Activated T-helper 1 cell treated with anti-CD3 and anti-CD28 coated beads, Interleukin-12 subunit alpha, Interleukin-12 subunit beta, Interleukin-2, Interleukin-4 antibody, amounts not matched to agents 30 ng/mL and 10 ng/mL and 1 ng/mL, durations not matched to agents 14 hours and 24 hours and 36 hours (primary cell): ENCODE measurements at places on chromosomes 7 and 10.

DNA sequence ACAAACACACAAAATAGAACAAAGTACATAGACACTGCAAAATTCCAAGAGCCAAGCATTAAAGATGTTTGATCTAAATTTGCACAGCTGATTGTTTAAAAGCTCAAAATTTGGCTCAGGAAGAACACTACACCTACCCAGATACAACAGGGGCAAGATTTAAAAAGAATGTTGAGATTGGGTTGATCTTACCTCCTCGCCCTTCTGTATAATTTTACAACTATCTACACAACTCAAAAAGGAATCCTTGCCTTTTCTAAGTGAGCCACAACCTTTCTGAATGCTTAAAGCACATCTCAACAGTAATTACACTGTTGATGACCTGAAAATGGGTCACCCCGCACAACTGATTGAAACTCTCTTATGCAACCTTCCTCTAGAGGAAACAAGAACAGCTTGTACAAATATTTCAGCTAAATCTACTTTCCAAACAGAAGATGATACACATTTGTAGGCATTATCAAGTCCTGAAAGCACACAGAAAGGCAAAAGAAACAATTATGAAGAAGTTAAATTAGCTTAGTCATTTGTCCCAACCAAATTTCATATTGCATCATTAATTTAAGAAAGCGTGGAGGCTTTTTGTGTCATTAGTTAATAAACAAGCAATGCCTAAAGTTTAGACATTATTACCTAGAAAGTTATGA lies 75.5 kb downstream of the UBE2H start:
- no peak overlapping the region for H3K27ac ChIP-seq
- no peaks in the 10 kb centered on the region for H3K27me3 ChIP-seq
- no peak for DNase-seq
- H3K4me3 ChIP-seq = no peak overlapping the region
- H3K4me1 ChIP-seq = peaks cover 29% of the 10 kb centered on the region
- peaks cover 27% of the 10 kb centered on the region for H3K36me3 ChIP-seq

DNA sequence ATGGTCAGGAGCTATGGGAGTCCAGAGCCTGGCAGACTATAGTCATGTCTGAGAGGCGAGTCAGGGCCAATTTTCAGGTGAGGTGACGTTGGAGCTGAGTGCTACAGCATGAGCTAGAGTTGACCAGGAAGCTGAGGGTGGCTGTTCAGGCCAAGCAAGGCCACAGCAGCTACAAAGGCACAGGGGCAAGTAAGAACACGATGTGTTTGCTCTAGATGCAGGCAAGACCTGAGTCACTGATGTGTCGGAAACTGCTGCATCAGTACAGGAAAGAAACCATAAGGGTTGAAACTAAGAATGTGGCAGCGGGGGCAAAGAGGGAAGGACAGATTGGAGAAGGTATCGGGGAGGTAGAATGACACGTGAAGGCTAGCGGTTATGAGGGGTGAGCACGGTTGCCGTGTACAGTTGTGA lies 11.8 kb upstream of the RRP12 start:
- H3K36me3 ChIP-seq = peaks cover 3% of the 10 kb centered on the region
- peak; percentile 52 for DNase-seq
- no peaks in the 10 kb centered on the region for H3K27me3 ChIP-seq
- peak overlapping the region; percentile 47 for H3K4me3 ChIP-seq
- peaks cover 55% of the 10 kb centered on the region for H3K4me1 ChIP-seq

DNA sequence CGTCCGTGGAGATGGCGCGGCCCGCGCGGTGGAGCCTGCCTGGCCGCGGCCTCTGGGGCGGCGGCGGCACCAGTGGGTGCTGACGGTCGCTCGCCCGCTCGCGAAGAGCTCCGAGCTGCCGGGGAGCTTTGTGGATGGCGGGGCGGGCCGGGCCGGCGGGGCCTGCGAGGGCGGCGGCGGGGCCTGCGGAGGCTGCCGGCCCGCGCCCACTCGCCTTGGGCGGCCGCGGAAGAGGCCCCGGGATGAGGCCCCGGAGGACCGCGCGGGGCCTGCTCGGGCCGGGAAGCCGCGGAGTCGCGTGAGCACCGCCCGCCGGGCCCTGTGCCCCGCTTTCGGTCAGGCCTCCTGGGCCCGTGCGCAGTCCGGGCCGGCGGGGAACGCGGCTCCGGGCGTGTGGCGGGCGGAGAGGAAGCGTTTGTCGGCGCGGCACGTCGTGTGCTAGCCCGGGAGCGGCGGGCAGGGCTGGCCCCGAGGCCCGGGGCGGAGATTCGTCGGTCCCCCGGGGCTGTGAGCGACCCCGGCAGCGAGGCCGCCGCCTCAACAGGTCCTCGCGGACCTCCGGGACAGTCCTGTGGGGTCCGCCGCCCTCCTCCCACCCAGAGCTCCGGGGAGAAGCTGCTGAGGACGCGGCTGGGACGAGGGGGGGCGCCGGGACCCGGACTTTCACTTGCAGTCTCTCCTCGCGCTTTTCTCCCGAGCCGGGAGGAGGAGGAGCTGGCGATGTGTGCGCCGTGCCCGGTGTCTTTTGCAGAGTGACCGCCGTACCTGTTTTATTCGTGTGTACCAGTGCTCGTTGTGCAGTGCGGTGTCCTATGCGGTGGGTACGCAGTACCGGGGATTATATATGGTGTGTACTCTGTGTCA lies 578 bp downstream of the ZMYND11 start:
- H3K27ac ChIP-seq = peak overlapping the region; percentile 86
- peak; percentile 56 for DNase-seq
- H3K27me3 ChIP-seq = peaks cover 13% of the 10 kb centered on the region

GRCh38 chr7:155882596-155882995 lies 70.3 kb upstream of the SHH start:
- no peak overlapping the region for H3K4me3 ChIP-seq
- H3K36me3 ChIP-seq = no peaks in the 10 kb centered on the region
- H3K27me3 ChIP-seq = peaks cover 4% of the 10 kb centered on the region
- H3K4me1 ChIP-seq = no peaks in the 10 kb centered on the region
- DNase-seq = no peak

DNA sequence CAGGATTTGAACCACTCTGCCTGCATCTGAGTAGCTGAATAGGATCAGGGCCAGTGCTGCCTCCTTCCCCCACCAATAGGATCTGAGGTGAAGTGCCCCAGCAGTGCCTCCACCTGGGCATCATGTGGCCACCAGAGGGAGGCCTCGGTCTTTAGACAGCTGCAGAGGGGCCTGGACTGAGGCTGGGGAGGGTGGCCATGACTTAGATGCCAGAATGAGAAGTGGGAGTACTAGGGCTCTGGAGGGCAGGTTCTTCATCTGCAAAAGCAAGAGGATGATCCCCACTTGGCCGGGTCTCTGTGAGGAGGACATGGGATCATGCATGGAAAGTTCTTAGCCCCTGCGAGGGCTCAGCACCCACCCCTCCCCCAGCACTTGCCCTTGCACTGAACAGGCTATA lies 56.9 kb downstream of the NEUROG3 start:
- H3K4me1 ChIP-seq = no peaks in the 10 kb centered on the region
- peaks cover 34% of the 10 kb centered on the region for H3K27me3 ChIP-seq
- no peak overlapping the region for H3K4me3 ChIP-seq
- H3K36me3 ChIP-seq = no peaks in the 10 kb centered on the region
- no peak overlapping the region for H3K27ac ChIP-seq

GRCh38 chr7:106045139-106045538 lies 67.0 kb downstream of the SYPL1 start:
- no peak for DNase-seq
- peaks cover 15% of the 10 kb centered on the region for H3K4me1 ChIP-seq
- H3K27me3 ChIP-seq = peaks cover 20% of the 10 kb centered on the region
- no peak overlapping the region for H3K27ac ChIP-seq
- H3K4me3 ChIP-seq = no peak overlapping the region

GRCh38 chr7:107162475-107162874 lies 6.3 kb upstream of the HBP1 start:
- H3K4me3 ChIP-seq = no peak overlapping the region
- H3K36me3 ChIP-seq = no peaks in the 10 kb centered on the region
- H3K27me3 ChIP-seq = peaks cover 19% of the 10 kb centered on the region
- H3K27ac ChIP-seq = no peak overlapping the region
- H3K4me1 ChIP-seq = peaks cover 4% of the 10 kb centered on the region

GRCh38 chr7:30994206-30995100 lies 30.7 kb downstream of the GHRHR start:
- DNase-seq = no peak
- H3K36me3 ChIP-seq = no peaks in the 10 kb centered on the region
- no peak overlapping the region for H3K27ac ChIP-seq
- H3K4me3 ChIP-seq = no peak overlapping the region
- H3K27me3 ChIP-seq = no peaks in the 10 kb centered on the region

- no peaks in the 10 kb centered on the region for H3K4me1 ChIP-seq
- H3K36me3 ChIP-seq = peaks cover 5% of the 10 kb centered on the region
- no peaks in the 10 kb centered on the region for H3K27me3 ChIP-seq
- DNase-seq = no peak
Observed at GRCh38 chr10:132774181-132774901, 11.6 kb downstream of the NKX6-2 start.

DNA sequence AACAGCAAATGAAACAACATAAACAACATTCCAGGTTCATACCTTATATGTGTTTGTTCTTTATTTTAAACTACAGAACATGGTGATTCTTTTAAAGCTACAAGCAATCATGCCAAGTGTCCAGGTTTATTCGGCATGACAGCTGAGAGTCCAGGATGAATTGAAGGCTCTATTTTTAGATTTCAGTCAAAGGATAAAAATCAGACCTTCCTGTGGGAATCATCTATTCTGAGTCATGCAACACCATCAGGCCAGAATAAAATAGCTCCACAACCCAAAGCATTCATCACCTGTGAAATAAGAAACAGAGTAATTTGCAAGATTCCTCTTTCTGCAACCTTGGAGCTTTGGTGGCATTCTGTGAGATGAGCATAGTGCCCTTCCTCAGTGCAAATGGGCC lies 292.4 kb upstream of the MYO3A start:
- H3K36me3 ChIP-seq = no peaks in the 10 kb centered on the region
- no peaks in the 10 kb centered on the region for H3K4me1 ChIP-seq
- H3K27ac ChIP-seq = no peak overlapping the region
- no peak for DNase-seq

DNA sequence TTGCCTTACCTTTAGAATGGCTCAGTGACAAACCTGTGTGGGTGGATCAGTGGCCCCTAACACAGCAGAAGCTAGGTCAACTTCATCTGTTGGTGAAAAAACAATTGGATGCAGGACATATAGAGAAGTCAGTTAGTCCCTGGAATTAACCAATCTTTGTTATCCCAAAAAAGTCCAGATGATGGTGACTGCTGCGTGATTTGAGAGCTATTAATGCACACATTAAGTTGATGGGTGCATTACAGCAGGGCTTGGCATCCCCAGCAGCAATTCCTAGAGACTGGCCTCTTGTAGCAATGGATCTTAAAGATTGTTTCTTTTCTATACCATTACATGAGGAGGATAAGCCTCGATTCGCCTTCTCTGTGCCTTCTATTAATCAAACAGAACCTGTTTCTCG lies 33.3 kb downstream of the OR13A1 start:
- no peak for DNase-seq
- no peaks in the 10 kb centered on the region for H3K36me3 ChIP-seq
- H3K27me3 ChIP-seq = peaks cover 22% of the 10 kb centered on the region
- H3K27ac ChIP-seq = no peak overlapping the region
- H3K4me1 ChIP-seq = no peaks in the 10 kb centered on the region

GRCh38 chr7:149125189-149125862 lies 798 bp downstream of the ZNF425 start:
- peaks cover 28% of the 10 kb centered on the region for H3K4me1 ChIP-seq
- H3K36me3 ChIP-seq = peaks cover 12% of the 10 kb centered on the region
- H3K27me3 ChIP-seq = peaks cover under 1% of the 10 kb centered on the region
- DNase-seq = no peak
- peak overlapping the region; percentile 100 for H3K4me3 ChIP-seq
- peak overlapping the region; percentile 100 for H3K27ac ChIP-seq

DNA sequence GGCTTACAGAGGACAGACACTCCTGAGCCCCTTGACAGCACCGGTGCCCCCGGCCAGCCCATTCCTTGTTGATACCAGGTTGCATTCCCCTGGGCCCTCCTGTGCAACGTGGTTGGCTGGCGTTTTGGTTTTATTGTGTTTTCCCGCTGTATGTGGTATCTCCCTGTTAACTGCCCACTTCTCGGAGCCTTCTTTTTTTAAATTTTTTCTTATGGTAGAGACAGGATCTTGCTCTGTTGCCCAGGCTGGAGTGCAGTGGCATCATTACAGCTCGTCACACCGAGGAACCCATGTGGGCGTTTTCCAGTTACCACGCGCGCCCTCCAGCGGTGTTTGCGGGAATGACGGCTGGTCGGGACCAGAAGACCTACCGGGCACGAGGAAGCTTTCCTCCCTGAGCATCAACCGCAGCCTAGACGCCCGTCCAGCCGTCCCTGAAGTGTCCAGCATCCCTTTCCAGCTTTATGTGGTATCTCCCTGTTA lies 16.9 kb upstream of the ZFAND2A start:
- peaks cover 11% of the 10 kb centered on the region for H3K27me3 ChIP-seq
- peak overlapping the region; percentile 40 for H3K4me3 ChIP-seq
- peak; percentile 72 for DNase-seq
- peak overlapping the region; percentile 9 for H3K27ac ChIP-seq

DNA sequence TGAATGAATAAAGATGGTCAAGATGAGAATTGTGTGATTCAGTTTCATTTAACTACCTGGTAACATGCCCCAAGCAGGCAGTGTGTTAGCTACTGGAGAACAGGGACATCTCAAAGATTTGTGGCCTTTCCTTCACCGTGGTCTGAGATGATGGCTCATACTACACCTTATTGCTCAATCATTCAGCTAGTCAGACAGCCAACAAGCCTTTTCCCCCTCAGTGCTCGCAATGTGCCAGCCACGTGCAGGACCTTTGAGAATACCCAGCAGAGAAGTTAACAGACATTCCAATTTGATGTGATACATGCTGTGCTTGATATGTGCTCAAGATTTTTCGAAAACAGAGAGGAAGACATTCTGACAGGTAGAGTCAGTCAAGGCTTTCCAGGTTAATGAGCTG lies 562.8 kb downstream of the SUGCT start:
- H3K36me3 ChIP-seq = no peaks in the 10 kb centered on the region
- H3K27me3 ChIP-seq = no peaks in the 10 kb centered on the region
- no peak for DNase-seq
- H3K4me3 ChIP-seq = no peak overlapping the region
